ENCODE measurements at places on chromosomes 7 and 10.

DNA sequence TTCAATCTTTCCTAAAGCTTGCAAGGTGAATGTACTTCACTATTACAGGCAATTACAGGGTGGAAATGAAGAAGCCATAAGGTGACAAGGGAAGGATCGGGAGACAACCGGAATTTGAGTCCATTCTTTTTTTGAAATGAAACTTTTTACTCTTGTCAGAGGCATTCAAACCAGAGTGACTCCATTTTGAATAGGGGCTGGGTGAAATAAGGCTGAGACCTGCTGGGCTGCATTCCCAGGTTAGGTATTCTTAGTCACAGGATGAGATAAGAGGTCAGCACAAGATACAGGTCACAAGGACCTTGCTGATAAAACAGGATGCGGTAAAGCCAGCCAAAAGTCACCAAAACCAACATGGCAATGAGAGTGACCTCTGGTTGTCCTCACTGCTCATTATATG is 363.3 kb downstream of the TYW1 start:
- no peak for DNase-seq

DNA sequence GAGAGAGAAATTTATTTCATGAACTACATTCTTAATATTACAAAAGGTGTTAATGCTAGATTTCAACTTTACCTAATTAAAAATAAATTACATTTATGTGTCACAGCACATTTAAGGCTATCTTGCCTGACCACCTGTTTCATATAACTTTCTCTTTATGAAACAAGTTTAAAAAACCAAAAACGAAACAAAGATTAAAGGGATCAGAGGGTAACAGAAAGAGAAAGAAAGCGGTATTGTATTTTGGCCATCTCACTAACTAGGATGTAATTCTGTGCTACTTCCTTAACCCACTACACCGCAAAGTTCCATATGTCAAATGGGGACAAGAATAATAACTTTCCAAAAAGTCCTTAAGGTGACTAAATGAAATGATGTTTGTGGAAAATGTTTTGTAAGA is 6.3 kb upstream of the RHOBTB1 start:
- DNase-seq = no peak

GRCh38 chr10:113354711-113355110 is 198.1 kb upstream of the HABP2 start:
- no peak for DNase-seq

DNA sequence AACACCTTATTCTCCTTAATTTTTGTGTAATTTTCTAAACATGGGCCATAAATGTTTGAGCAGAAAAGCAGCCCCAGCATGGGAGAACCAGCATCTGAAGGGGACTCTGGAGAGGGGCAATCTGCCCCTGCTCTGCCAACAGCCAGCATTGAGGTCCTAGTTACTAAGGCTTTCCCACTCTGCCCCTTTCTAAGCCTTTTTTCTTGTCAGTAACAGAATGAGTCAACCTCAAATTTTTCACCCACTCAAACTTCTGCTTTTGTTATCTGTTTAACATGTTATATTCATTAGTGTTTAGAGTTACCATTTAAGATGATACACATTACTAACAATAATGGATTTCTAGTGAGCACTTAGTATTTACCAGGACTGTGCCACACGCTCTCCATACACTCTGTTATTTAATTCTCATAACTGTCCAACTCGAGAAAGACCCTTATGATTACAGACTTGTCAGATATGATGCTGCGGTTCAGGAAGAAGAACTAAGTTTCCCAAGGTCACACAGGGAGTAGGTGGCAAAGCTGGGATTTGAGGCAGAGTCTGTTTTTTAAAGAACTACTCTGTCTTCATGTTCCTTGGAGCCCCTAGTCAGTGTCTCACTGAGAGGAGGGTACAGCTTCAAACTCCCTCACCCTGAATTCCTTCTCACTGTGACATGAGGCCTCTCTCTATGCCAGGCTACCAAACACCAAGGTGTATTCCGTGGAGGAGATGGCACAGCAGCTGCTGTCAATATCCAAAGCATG is 19.9 kb upstream of the GPAM start:
- DNase-seq = no peak

DNA sequence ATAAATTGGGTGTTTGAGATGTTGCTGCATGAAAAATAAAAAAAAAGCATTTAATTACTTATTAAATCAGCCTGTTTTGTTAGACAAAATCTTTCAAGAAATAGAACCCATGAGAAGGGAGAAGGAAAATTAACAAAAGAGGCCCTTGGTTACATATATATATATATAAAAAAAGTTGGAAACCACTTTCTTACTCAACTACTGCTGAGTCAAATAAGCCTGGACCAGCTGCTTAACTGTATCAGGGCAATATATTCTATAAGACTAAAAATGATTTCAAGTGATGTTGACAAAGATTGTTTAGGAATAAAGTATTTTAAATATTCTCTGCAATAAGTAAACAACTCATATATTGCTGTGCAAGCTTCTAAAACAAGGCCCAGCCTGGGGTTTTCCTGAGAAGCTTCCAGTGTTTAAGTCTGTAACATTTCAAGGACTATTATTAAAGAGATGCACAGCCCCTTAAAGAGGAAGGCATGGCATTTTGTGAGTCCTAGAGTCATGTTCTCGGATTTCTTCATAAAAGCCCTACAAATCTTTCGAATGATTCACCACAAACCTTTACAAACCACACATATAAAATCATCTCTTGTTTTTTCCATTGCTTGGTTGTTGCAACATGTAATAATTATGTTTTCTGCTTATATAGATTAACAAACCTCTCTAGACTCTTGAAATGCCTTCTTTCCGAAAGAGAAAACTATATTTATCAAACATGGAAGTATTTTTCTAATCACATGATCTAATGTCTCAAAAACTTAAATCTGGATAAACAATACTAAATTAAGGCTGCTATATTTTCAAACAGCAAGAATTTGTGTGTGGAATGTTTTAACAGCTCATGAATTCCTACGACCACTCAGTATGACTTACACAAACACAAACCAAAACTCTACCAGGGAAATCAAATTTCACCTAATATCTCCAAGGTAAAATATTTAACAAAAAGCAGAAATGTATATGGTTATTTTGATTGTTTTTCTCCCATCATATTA is 14.3 kb downstream of the JAZF1 start:
- DNase-seq = no peak

DNA sequence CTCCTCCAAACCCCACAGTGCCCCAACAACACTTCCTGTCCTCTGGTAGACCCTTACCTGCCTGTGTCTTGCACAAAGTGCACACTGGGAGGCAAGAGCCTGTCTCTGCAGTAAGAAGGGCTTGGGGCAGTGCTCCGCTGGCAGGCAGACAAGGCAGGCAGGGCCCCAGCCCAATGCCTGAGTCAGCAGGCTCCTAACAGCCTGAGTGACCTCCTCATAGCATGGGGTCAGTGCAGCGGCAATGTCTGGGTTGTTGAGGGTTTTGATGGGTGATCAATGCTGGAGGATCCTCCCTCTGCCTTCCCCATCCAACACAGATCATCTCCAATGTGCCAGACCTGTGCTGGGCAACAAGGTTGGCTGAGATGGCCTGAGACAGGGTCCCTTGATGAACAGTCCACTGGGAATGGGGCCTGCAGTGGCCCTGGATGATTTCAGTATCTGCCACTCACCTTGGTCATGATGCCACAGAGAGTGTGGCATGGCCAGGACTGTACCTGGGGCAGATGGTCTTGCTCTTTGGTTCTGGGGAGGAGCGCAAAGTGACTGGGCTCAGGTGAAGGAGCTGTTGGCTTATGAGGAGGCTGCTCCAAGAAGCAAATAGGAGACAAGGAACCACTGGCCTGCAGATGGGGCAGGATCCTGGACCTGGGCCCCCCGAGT is 55.6 kb upstream of the CAMK2B start:
- no peak for DNase-seq

GRCh38 chr7:57404967-57405421 is 45.0 kb upstream of the ZNF716 start:
- no peak for DNase-seq

GRCh38 chr7:100693312-100694097 is 545 bp downstream of the GIGYF1 start:
- peak; percentile 2 for DNase-seq

- DNase-seq = no peak
Measured at GRCh38 chr7:22061775-22062174, 116.1 kb upstream of the CDCA7L start.

DNA sequence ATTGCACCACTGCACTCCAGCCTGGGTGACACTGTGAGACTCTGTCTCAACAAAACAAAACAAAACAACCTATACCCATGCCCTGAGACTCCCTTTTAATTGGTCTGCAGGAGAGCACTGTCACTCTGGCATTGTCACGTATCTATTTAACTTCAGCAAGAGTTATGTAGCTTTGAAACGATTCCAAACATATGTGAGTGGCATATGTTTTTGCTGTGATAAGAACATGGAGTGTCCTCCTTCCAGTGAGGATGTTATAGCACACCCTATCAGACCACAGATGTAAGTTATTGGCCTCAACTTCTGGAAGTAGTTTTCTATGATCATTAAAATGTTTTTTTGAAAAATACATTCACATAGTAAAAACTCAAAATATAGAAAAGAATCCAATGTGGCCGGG is 15.5 kb upstream of the DNAJC12 start:
- no peak for DNase-seq

- DNase-seq = no peak
Measured at GRCh38 chr7:5692112-5692844, 89.2 kb downstream of the RNF216 start.

- no peak for DNase-seq
Measured at GRCh38 chr10:78830976-78831375, 237.8 kb upstream of the ZMIZ1 start.

- no peak for DNase-seq
Measured at GRCh38 chr10:102652170-102652916, 8.1 kb downstream of the TRIM8 start.

DNA sequence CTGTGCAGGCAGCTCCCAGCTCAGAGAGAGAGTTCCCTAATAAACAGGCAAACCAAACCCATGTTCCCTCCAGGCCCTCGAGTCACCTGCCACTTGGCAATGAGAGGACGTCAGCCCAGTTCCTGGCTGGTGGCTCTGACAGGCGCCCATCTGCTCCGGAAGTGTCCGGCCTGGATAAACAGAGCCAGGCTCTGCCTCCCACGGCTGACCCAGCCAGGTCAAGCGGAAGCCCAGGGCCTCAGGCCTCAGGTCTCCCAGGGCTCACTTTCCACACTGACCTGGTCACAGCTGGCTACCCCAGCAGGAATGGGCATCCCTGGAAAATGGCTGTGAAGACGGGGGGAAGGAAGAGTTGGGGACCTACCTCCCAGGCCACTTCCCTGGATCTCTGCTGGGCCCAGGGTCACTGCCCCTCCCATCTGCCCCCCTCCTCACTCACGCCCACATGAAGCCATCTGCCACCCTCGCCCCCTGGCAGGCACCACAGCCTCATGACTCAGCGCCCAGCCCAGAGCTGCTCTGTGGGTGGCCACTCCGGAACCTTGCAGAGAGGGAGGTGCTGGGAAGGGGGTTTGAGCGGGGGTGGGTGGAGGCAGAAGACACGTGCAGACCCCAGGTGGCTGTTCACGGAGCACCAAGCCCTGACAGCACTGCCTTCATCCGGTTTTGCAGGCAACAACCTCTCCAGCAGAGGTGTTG is 37.4 kb upstream of the DUSP5 start:
- no peak for DNase-seq

GRCh38 chr10:125006921-125007426 is 65.1 kb downstream of the ZRANB1 start:
- no peak for DNase-seq

DNA sequence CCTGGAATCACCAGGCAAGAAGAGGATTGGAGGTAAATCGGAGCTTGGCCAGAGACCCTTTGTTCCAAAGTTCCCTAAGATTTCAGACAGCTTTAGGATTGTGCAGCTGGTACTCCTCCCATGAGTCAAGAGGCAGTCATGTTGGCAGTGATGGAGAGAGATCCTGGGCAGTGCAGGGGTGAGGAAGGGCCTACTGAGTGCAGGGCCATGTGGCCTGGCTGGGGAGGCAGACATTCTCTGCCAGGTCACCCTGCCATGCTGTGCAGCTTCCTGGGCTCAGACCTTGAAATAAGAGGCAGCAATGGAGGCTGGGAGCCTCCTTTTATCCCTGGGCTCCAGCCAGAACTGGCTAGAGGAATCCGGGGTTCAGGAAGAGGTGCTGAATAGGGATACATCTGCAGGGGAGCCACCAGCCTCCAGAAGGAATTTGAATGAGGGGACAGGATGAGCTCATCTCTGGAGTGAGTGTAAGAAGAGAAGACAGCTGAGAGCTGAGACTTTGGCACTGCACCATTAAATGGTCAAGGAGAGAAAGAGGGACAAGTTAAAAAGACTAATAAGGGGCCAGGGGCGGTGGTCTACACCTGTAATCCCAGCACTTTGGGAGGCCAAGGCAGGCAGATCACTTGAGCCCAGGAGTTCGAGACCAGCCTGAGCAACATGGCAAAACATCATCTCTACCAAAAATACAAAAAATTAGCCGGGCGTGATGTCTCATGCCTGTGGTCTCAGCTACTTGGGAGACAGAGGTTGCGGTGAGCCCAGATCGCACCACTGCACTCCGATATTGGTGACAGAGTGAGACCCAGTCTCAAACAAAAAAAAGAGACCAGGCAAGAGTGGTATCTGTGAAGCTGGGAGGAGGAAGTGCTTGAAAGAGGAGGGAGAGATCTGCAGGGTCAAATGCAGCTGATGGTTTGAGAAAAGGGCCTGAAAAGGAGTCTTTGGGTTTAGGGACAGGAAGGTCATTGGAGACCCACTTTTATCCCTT is 12.0 kb downstream of the SFTPD start:
- DNase-seq = no peak

GRCh38 chr10:17056781-17057428 is 72.7 kb downstream of the CUBN start:
- DNase-seq = no peak

DNA sequence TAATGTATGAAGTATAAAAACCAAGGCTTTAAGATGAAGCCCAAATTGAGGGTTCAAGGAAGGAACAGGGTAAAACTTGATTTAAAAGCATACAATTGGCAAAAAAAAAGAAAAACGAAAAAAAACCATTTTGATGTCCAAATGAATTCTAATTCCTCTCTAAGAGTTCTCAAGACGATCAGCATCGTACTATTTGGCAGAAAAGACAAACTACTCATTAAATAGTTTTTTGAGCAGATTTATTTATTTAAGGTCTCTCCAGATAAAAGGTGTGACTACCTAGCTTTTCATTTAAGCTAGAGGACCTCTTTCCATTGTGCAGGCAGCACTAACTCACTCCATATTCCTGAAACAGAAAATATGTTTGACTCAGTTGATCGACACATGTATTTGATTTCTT is 245.0 kb downstream of the KIAA1217 start:
- DNase-seq = no peak

DNA sequence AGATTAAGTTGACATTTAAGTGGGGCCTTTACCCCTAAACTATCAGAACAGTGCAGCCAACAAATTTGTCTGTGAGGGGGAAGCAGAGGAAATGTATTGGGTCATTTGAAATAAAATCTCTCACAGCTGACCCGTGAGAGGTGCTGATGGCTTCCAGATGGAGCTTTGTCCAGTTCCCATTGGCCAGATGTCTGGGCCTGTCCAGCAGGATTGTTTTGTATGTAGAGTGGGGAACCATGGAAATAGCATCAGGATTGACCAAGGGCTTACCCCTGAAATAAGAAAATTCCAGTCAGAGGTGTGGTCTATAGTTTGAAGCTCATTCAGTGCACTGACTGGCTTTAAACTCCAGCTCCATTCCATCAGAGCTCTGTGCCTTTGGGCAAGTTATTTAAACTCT is 50.6 kb downstream of the INHBA start:
- DNase-seq = no peak

GRCh38 chr10:119688033-119688508 is 36.9 kb downstream of the BAG3 start:
- DNase-seq = no peak
